Activated CD4-positive, alpha-beta T cell treated with anti-CD3 and anti-CD28 coated beads for 4 hours (primary cell): ENCODE measurements at places on chromosomes 1 and 21.

GRCh38 chr1:6041432-6042062 lies 4.1 kb upstream of the KCNAB2 start:
- DNase-seq, result no peak

DNA sequence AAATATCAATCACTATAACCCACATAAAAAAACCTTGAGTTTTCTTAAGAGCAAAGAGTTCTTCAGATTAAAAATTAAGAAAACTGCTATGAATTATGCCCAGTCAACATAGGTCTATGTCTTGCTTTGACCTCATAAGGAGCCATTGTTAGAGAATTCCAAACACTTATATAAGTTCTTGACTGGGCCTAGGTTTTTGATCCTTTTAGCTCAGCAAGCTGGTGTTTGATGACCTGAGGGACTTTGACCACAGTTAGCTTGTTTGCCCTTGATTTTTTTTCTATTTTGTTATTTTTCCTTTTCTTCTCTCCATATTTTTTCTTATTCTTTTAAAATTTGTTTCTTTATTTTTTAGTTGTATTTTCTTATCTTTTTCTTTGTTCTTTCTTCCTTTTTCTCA lies 122.3 kb downstream of the RHOU start:
- no peak for DNase-seq

DNA sequence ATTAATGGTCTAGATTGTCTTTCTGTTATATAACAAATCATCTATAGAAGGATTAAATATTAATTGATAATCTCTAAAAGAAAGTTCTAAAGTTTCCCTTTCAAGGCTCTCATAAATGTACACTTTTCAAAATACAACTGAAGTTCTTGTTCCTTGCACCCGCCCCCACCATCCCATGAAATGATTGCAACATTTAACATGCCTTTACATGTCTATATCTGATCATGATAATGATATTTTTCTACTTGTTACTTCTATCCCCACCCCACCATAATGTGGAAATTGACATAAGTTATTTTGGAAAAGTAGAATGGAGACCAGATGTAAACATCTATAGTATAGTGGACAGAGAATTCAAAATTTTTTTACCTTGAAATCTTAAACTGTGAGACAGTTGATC lies 186.6 kb downstream of the NTNG1 start:
- DNase-seq, result no peak

DNA sequence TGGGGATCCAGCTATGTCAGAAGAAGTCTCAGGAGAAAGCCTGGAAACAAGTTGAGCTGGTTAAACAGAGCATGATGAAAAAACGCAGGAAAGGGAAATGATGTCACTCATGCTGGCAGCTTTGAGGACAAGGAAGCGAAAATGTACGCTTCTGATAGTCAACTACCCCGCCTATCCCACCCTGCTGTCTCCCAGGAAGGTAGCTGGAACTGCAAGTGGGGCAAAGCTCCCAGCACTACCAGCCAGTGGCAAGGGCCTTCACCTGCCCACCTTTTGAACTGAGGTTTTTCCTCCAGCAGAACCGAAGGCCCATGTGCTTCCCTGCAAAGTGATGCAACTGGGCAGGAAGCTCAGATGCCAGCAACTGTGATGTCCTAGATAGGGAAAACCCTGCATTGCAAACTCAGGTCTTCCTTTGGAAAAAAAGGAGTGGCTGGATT lies 6.3 kb upstream of the IL20 start:
- DNase-seq, result no peak

- DNase-seq, result no peak
Observed at GRCh38 chr1:69411617-69412016, 156.1 kb upstream of the LRRC7 start.

DNA sequence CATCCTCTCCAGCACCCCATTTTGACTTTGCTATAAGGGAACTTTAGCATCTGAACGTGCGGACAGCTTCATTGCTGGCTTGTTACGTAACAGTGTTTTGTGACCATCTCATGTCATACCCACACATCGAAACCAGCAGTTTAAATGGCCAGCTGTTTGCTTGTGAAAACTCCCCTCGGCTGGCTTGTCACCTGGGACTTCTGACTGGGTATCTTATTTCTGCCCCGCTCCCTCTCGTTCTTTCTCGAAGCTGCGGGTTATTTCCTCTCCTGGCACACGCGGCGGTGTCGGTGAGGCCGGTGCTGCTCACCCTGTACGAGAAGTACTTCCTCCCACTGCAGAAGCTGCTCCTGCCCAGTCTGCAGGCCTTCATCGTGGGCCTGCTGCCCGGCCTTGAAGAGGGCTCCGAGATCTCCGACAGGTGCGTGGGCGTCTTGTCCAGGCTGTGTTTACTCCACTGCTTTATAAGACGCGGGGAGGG lies 43.5 kb downstream of the DOP1B start:
- no peak for DNase-seq

GRCh38 chr21:46244602-46245001 lies 16.0 kb upstream of the LSS start:
- no peak for DNase-seq

GRCh38 chr21:46515109-46515508 lies 56.4 kb downstream of the DIP2A start:
- DNase-seq, result no peak

GRCh38 chr21:38822778-38823238 lies 17.1 kb downstream of the ETS2 start:
- DNase-seq, result no peak

GRCh38 chr1:109979489-109980091 lies 5.0 kb upstream of the AHCYL1 start:
- no peak for DNase-seq

GRCh38 chr1:239803781-239804180 lies 287.9 kb upstream of the FMN2 start:
- no peak for DNase-seq

GRCh38 chr1:59689730-59690129 lies 125.0 kb upstream of the HOOK1 start:
- no peak for DNase-seq

- DNase-seq, result no peak
Observed at GRCh38 chr1:27594564-27595510, 9.1 kb downstream of the AHDC1 start.

DNA sequence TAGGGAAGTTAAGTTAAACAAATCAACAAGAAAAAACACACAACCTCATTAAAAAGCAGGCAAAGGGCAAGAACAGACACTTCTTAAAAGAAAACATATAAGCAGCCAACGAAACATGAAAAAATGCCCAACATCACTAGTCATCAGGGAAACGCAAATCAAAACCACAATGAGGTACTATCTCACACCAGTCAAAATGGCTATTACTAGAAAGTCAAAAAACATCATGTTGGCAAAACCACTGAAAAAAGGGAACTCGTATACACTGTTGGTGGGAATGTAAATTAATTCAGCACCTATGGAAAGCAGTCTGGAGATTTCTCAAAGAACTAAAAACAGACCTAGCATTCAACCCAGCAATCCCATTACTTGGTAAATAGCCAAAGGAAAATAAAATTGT lies 51.1 kb downstream of the HSF2BP start:
- no peak for DNase-seq

GRCh38 chr1:220371324-220371723 lies 99.1 kb upstream of the RAB3GAP2 start:
- no peak for DNase-seq

DNA sequence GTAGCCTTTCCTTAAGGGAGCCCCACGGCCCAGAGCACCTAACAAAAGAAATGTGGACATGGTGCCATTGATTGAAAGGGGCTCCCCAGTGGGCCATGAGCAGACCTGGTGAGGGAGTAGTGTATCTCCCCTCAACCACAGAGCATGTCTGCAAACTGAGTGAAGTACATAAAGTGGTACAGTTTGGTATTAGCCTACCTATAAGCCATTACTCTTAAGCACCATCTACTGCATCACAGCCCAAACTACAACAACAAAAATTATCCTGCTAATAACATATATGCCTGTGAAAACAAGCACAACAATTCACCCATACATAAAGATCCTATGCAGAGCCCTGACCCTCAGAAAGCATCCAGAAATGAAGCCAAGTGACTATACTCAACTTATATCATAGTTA lies 407.8 kb downstream of the PTPRC start:
- DNase-seq, result no peak

DNA sequence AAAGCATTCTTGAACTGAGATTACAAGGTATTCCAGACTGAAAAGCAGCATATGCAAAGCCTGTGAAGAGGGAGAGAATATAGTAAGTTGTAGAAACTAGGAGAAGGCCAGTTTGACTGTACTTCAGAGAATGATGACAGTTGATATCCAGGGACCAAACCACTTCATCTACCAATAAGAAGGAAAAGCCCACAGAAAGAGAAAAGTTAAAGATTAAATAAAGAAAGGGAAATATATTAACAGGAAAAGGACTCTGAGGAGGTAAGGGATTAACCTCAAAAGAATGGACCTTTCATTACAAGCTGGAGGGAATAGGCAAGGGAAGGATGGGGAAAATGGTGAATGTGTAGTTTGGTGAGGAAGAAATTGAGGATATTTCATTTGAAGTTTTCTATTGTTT lies 180.2 kb upstream of the CACYBP start:
- no peak for DNase-seq

DNA sequence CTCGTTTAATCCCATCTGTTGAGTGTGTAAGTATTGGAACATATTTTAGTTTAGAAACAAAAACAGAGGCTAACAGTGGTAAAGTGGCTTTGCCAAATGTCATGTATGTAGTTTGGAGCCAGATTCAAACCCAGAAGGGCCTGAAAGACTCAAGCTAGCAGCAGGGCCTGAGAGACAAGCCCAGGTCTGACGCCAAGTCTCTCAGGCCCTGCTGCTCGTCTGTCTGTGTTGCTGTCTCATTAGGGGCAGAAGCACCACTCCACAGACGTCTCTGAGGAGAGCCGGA lies 8.3 kb downstream of the CITED4 start:
- DNase-seq, result no peak

DNA sequence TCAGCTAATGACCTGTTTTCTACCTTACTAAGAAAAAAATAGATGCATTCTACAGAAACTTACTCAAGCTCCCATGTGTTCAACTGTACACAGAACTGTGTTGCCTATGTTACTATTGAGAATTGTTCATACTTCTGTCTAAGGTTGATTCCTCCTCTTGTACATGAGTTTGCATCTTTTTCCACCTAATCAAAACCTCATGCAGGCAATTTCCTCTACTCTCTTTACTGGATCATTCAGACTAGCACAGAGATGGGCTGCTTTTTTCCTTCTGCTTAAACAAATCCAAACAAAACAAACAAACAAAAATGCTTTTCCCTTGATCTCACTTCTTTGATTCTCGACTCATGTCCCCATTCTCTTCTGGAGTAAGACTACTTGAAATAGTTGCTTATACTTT lies 58.8 kb upstream of the PTGFR start:
- no peak for DNase-seq

- DNase-seq, result no peak
Observed at GRCh38 chr1:59238333-59238934, 58.5 kb upstream of the FGGY start.

GRCh38 chr1:29975036-29975694 lies 738.8 kb downstream of the PTPRU start:
- DNase-seq, result no peak
